Neural progenitor cell (in vitro differentiated cells): ENCODE measurements at places on chromosomes 5 and 9.
A peak's percentile ranks its signal among the peaks of the same experiment; 100 is the strongest.

- no peak for DNase-seq
Measured at GRCh38 chr9:121221664-121222055, 20.0 kb upstream of the RAB14 start.

- DNase-seq: no peak
Measured at GRCh38 chr9:114300846-114301797, 21.8 kb upstream of the ORM1 start.

DNA sequence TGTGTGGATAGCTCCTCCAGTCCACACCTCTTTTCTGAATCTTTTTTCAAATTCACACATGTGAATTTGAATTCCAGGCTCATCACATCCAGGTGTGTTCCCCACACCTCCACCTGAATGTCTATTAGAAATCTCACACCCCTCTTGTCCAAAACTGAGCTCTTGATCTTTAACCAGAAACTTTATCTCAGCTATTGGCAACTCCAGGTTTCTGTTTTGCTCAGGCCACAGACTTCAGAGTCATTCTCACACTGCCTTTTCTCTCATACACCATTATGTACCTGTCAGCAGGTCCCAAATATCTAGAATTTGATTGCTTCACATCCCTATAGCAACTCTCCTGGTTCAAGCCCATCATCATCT lies 11.6 kb downstream of the NIPSNAP3B start:
- DNase-seq: no peak

DNA sequence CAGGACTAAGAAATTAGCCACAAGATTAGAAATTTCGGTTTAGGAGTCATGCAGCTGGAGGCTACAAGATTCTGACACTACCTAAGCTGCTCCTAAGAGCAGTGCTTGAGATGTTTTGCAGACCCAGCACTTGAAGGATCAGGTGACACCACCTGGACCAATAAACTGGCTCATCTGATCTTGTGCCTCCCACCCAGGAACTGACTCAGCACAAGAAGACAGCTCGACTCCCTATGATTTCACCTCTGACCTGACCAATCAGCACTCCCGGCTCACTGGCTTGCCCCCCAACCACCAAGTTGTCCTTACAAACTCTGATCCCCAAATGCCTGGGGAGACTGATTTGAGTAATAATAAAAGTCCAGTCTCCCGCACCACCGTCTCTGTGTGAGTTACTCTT lies 170.4 kb downstream of the TTC39B start:
- no peak for DNase-seq

DNA sequence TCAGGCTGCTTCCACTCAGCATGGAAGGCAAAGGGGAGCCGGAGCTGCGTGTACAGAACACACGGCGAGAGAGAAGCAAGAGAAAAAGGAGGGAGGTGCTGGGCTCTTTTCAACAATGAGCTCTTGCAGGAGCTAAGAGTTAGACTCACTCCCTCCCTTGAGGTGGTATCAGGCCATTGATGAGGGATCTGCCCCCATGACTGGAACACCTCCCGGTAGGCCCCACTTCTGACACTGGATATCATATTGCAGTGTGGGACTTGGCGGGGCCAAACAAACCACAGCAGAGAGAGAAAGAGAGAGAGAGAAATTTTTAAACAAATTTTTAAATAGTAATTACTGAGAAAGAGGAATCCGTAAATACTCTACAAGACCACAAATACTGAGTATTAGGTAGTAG lies 182.2 kb downstream of the TRIO start:
- no peak for DNase-seq

DNA sequence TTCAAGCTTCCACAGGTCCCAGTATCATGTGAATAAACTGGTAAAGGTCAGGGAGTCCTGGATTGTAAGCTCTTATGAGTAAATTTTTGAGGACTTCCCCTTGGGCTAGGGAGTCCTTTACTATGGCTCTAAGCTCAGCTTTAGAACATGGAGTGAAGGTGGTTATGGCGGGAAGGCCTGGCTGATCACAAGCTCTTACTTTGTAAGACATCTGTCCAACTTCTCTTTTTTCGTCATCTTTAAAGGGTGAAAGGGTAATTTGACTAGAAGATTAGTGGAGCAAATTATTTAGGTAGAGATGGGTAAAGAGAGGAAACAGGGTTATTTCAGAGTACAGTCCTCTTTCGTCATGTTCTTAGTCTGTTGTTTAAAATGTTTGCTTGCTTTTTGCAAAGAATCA lies 155.4 kb downstream of the AOPEP start:
- DNase-seq: no peak

- no peak for DNase-seq
Measured at GRCh38 chr5:73668017-73668416, 42.0 kb downstream of the ARHGEF28 start.

GRCh38 chr5:139821806-139822552 lies 26.4 kb downstream of the PSD2 start:
- DNase-seq: no peak

DNA sequence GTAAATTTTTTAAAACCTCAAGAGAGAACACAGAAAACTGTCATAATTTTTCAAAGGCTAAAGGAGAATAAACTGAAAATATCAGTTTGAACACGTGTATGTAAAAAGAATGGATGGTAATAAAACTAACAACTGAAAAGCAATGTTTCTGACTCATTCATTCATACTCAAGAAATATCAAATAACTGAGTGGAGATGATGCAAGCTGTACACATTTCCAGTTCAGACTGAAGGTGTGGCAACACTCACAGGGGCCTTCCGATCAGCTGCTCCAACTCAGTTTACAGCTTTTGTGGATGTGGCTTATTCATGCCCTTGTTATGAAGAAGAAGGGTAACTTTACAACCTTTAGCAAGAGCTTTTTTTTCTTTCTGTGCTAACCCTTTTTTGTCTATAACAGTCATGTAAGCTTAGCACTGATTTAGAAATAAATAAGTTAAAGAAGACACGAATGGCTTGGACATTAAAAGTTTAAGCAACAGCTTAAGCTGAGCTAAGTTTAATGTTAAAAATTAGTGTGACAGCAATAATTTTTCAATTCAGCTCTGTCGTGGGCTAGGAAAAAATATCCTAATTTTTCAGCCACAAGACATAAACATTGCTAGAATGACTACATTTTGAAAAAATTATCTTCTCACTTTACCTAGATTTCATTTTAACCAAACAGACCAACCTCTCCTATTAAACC lies 453.5 kb downstream of the RAB3C start:
- DNase-seq: no peak

- peak; percentile 36 for DNase-seq
Measured at GRCh38 chr5:147216552-147217154, 18.2 kb upstream of the STK32A start.

DNA sequence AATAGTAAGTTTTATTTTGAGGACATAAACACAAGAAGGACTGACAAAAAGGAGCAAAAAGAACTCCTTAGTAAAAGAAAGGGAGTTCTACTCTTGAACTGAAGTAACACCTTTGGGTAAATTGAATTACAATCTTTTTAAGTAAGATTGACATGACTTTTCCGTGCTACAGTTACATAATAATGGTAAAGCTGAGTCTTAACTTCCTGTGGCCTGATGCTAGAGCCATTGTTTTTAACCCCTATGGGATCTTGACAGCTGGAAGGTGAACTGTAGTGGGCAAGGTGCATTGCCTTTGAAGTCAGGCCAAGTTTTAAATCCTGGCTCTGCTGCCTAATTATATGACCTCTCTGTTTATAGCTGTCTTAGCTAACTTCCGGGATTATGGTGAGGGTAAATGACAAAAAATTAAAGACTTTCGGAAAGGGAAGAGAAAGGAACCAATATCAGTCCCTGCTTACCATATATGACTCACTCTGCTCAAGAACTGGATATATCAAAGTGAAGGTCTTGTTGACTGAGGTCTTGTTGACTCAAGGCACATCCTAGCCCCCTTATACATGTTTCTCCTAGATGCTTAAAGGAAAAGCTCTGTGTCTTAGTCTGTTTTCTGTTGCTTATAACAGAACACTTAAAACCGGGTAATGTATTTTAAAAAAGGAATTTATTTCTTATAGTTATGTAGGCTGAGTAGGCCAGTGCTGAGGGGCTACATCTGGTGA lies 6.8 kb downstream of the HSD17B4 start:
- DNase-seq: no peak

- DNase-seq: peak; percentile 72
Measured at GRCh38 chr5:27701931-27702903, 663.8 kb upstream of the CDH9 start.

DNA sequence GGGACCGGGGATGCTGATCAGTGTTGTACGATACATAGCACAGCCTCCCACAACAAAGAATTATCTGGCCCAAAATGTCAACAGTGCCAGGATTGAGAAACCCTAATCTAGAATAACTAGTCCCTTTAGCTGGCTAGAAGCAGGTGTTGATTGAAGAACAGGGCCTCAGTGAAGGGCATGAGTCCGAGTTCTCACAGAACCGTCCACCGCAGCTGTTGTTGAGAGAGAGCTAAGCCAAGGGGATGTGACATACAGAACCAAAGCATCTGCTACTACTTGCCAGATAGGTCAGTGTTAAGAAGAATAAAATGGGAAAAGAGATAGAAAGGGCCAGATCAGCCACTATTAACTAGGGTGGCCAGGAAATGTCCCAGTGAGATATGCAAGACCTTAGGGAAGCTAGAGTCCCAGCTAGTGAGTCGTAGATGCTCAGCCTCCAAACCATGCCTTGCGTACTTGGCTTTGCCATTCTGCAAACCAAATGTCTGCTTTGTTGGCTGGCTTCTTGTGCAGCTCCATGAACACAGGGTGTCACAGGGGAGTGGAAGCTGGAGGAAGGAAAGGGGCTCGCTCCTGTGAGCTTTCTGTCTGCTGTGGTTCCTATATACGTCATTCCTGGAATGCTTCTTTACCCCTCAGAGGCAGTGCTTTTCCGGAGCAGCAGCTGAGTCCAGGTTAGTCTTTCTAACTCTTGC lies 68.9 kb downstream of the FBXO38 start:
- no peak for DNase-seq

GRCh38 chr5:129094087-129094923 lies at the start of gene ISOC1:
Gene ISOC1 (plus strand): TSS chr5:129094749. CDS start chr5:129094767, 18 bp downstream.
- DNase-seq: peak; percentile 96

DNA sequence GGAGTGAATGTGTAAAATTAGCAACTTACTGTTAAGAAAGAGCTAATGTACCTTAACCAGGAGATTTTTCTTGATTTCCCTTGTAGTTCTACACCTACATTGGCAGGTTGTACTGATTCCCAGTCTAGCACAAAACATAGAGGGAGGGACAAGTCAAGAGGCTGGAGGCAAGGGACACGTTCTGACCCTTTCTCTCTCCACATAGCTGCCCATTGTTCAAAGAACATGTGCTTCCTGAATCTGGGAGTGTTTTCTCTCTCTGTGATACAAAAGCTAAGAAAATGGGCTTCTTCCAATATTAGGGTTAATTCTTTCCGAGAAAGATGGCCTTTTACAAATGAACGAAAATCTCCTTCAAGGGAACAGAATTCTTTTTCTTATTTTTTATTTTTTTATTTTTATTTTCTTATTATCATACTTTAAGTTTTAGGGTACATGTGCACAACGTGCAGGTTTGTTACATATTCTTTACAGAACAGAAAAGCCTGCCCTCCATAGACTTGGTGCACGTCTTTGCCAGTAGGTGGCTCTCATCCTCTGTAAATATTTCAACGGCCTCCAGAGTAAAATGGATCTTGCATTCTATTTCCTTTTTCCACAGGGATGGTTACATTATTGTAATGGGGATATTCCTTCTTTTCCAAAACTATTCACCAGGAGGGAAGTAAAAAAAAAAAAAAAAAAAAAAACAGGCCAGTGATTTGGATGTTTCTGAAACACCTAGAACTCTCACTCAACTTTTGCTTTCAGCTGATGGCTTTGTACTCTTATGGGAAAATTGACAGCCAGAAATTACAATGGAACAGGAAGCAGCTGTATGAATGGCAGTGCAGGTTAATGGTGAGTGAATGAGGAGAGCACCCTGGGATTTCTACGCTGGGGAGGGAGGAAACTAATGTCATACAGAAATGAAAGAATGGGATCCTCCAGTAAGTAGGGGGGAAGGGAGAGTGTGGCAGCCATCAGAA lies 13.1 kb upstream of the IFNA5 start:
- peak; percentile 62 for DNase-seq

- DNase-seq: no peak
Measured at GRCh38 chr5:11013793-11014192, 252.8 kb upstream of the DAP start.

DNA sequence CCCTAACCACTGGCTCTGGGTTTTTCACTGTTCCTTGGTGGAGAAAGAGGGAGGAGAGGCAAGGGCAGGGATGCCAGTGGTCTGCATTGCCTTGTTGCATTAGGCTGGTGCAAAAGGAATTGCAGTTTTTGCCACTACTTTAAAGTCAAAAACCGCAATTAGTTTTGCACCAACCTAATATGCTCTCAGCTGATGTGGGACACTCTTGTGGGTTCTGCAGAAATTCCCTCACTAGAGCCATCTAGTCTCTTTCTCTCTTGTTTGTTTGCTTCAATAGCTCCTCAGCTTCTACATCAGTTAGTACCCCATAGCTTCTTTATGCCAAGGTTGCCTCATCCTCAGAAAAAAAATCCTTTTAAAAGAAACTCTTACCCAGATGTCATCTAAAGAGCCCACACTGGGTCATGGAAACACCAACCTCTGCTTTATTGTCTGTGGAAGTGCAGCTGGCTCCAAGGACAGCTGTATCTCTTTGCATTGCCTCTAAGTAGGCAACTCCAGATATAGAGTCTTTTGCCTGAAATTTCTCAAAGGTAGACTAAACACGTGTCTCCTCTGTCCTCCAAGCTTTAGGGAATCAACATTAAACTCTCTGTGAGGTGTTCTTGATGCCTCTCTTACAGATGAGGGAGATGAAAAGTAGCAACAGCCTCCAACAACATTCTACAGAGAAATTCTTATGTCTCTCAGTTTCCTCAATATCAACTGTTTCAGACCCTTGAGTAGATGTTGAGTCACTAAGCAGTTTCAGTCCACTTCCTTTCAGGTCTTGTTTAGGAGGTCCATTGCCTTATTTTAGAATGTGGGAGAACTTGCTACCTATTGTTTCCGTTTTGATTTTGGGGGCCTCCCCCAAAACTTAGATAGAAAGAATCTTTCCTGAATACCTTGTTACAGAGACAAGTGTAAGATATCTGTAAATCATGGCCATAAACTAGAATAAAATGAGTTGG lies 84.9 kb upstream of the MEF2C start:
- DNase-seq: no peak

DNA sequence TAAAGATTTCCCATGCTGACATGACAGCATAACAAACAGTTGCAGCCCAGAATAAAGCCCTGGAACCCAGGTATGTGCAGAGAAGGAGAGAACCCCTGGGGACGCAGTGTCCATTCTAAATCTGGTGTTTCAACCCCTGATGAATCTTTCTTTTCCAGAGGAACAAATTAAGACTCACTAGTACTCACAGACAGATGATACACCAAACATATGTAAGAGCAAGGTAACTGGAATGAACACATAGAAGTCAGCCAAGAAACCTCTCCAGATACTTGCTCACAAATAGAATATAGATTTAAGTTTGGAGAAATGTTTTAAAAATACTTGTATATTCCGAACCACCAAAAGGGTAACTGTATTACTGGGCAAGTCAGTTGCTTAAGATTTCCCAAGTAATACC lies 130.8 kb upstream of the OTULINL start:
- no peak for DNase-seq

- no peak for DNase-seq
Measured at GRCh38 chr5:75320371-75320770, 16.6 kb upstream of the HMGCR start.
